Posterior vena cava (tissue), 2 donors: ENCODE measurements at places on chromosomes 7 and 10. TPM values are rescaled to one million over a fixed set of nuclear protein-coding genes. Genes with fewer than 3 reads are reported as not detected.
A peak's percentile ranks its signal among the peaks of the same experiment; 100 is the strongest.

- no peak for DNase-seq
These were observed 241.7 kb upstream of the PLXNA4 start for GRCh38 chr7:132817949-132818348.

DNA sequence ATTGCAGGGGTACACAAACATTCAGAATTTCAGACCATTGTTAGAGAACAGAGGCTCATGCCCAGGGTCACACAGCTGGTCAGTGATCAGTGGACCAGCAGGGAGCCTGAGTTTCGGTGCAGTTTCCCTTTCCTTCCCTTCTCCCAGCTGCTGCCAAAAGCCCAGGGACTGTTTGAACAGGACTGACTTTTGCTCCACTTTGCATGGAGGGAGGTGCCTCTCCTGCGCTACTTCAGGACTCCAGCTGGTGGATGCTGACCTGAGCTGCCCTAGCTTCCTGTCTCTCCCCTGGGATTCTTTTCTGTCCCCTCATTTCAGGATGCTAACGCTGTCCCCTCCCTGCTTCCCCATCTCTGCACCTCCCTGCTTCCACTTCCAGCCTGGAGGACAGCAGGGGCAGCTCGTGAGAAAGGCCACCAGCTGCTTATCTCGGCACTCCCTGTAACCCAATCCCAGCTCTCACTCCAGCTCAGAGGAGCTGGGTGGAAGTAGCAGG, 14.5 kb downstream of the SH2D4B start:
- DNase-seq: no peak

GRCh38 chr10:52526251-52526823, 212.3 kb downstream of the DKK1 start:
- no peak for DNase-seq

DNA sequence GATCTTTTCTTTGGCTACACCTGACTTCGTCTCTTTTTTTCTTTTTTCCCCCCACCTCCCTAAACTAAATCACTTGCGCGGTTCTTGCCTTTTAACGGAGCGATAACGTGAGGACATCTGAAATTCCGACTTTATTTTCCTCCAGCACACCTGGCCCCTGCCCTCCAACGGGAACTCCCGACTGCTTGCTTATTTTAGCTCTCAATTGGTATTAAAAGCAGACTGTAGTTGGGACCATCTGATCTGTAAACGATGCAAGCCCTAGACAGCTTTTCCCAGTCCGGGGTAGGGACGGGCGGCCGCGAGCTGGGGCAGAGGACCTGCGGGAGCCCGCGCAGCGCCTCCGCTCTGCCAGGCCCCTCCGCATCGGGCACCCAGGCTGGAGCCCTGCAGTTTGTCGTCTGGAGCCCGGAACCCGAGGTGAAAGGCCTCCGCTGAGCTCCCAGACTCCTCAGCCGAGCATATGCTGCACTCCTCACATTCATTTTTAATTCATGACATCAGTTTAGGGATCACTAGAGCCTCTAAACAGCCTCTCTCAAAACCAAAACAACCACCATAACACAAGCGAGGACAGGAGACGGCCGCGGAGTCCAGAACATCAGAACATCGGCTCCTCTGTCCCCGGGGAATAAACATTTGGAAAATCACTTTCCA, 10.0 kb upstream of the EMX2 start:
- no peak for DNase-seq

GRCh38 chr7:53070883-53071282, 35.5 kb downstream of the POM121L12 start:
- no peak for DNase-seq

GRCh38 chr10:24174014-24174413, 34.9 kb upstream of the KIAA1217 start:
- no peak for DNase-seq

DNA sequence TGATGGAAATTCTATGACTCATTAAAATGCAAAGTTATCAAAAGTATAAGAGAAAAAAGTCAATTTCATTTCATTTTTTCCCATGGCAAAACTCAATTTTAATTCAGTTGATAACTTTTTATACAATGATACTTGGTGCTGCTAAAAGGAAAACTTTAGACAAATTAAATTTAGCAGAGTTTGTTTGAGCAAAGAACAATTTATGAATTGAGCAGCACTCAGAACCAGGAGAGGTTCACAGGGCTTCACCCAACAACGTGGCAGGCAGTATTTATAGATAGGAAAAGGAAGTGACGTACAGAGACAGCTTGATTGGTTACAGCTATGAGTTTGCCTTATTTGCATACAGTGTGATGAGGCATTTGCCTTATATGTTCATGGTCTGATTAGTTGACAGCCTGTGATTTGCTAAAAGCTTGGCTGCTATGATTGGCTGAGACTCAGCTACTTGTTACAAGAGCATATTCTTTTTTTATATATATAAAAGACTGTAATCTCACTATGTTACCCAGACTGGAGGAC, 157.2 kb upstream of the CELF2 start:
- no peak for DNase-seq

DNA sequence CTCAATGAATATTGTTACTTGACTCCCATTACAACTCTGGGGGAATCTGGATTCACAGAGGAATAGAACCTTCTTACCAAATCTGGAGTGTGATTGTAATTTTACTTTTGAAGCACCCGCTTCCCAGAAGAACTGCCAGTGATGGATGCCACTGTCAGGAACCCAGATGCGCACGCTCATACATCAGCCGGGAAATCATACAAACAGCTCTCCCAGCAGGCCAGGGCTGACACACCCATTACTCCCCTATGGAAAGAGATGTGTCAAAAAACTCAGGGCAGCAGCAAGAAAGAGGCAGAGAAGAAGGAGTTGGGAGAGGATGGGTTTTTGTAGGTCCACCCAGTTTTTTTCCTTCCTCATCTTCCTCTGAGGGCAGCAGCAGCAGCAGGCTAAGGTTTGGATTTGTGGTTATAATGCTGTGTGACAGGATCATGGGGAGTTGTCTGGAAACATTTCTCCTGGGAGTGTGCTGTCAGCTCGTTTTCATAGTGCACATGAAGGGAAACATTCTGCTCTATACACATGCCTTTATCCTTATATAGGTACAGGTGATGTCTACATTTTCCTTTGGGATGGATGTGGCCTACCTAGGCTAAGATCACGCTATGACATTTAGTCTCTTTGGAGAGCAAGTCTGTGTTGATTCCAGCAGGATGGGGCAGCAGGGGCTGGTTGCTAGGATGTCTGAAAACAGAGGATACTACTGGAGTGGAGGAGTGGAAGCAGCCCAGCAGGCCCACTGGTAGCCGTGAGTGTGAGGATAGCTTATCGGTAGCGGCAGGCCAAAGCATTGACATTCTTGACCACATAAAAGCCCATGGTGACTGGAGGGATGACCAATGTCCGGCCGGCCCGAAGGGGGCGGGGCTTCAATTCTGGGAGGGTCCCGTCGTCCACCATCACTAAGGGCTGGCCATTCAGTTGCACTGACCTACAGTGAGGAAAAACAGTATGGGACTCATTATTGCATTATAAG, 12.4 kb upstream of the HPS1 start:
- DNase-seq: no peak

DNA sequence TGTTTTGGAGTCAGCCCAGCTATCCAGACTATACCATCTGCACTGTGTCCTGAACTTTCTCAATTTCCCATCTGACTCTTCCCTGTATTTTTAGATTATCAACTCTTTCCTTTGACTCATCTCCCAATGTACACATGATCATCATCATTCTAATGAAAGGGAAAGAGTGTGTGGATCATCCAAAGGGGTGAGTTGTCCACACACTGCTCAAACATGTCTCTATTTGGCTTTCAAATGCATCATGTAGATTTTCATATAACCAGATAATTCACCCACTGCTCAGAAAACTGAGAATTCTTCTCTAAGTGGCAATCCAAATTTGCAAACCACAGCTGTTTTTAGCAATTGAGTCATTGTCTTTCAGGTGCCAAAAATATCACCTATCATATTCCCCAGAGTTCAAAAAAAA, 190.2 kb upstream of the HPS1 start:
- DNase-seq: no peak

DNA sequence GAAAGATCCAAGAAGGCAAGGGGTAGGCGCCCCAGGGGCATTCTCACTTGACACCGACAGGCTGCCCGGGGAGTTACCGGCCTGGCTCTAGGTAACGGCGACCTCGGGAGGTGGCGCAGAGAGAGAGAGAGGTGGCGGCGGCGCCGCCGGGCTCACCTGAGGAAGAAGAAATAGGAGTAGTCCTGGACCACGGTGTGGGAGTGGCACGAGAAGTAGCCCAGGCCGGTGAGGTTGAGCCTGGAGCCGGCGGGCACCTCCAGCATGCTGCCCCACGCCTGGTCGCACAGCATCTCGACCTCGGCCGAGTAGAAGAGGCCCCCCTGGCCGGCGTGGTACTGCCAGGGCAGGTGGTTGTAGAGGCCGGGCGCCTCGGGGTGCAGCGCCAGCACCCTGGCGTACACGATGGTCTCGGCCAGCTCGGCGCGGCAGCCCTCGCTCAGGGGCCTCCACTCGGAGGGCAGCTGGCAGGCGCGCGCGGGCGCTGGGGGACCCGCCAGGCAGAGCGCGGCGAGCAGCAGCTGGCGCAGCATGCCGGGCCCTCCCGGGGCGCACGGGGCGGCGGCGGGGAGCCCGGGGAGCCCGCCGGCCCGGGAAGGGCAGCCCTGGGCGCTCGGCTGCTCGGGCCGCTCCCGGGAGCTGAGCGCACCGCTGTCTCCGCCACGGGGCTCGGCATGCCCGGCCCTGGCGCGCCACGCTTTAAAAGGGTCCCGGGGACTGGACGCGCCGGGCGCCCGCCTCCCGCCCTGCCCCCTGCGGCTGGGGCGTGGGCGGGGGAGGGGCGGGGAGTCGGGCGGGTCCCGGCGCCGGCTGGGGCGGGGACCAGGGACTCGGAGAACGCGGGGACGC, at the start of gene CCDC3:
TSS of gene CCDC3 (minus strand) at position 673 of the 846 bp plus-strand sequence. CDS start at position 530, 143 bp downstream.
- DNase-seq: peak; percentile 82

GRCh38 chr7:157193274-157193673, 54.5 kb downstream of the UBE3C start:
- DNase-seq: no peak

- DNase-seq: no peak
These were observed 16.9 kb upstream of the STMP1 start for GRCh38 chr7:135645296-135645904.

GRCh38 chr7:141840708-141841107, 577 bp downstream of the PRSS37 start:
- DNase-seq: no peak

The SLC29A4 gene
- total RNA-seq: 1.4 TPM

The SFTPD gene
- total RNA-seq: not detected

The AUTS2 gene
- 43.4 TPM for total RNA-seq

The ZNF212 gene
- total RNA-seq: 6.1 TPM

The NODAL gene
- not detected for total RNA-seq
